Globus pallidus (tissue), 1 donor: ENCODE measurements at places on chromosomes 1 and 21.
A peak's percentile ranks its signal among the peaks of the same experiment; 100 is the strongest.

GRCh38 chr1:230327892-230328284 is 98.2 kb downstream of the PGBD5 start:
- no peak for DNase-seq

GRCh38 chr1:34049477-34049876 is 115.6 kb downstream of the CSMD2 start:
- DNase-seq = no peak

DNA sequence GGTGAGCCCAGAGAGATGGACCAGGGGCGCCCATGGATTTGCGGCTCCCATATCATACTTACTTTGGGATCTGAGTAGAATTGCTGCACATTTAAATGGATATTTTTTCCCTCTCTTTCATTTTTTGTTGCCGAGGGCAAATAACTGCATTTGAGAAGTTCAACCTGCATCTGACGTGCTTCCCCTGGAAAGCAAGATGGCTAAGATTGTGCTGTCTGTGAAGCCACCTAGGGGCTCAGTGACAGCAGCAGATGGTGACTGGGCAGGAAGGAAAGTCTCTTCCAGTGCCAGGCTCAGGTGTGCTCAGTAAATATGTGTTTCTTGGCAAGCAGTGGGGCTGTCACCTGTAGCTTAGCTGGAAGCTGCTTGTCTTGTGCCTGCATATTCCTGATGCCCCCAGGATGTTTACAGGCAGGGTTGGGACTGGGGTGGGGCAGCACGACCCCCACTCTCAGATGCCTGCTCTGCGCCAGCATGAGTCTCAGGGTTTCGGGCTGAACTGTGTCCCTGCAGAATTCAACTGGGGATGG is 59.8 kb upstream of the ETV3 start:
- DNase-seq = no peak

- DNase-seq = no peak
Observed at GRCh38 chr1:54794451-54795355, 6.4 kb downstream of the TTC22 start.

DNA sequence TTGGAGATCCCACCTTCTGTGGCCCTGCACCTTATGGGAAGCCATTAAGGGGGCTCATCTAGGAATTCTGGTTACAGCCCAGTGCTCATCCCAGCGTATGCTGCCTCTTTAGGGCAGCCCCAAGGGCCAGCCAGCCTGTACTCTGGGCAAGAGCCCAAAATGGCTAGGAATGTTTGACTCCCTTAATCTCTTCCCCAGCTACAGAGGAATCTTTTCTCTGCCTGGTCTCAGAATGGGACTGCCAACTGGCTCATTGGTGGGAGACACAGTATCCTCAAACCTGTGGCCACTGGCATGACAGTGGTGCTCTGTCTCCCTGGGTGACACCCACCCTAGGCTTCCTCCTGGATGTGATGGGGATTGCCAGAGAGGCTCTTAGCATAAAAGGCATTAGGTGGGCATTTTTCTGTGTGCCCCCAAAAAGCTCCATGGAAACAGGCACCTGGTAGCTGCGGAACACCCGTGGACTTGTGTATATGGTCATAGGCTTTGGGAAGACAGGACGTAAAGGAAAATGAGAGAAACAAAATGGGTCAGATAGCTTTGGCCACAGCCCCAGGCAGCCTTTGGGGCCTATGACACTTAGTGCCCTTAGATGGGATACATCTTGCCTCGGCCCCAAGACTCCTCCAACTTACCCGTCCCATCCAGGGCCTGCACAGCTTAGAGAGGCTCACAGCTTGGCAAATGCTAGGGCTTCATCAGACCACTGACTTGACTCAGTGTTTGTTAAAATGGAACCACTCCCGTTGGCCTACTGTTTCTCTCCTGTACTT is 6.9 kb downstream of the TMEM81 start:
- peak; percentile 50 for DNase-seq

DNA sequence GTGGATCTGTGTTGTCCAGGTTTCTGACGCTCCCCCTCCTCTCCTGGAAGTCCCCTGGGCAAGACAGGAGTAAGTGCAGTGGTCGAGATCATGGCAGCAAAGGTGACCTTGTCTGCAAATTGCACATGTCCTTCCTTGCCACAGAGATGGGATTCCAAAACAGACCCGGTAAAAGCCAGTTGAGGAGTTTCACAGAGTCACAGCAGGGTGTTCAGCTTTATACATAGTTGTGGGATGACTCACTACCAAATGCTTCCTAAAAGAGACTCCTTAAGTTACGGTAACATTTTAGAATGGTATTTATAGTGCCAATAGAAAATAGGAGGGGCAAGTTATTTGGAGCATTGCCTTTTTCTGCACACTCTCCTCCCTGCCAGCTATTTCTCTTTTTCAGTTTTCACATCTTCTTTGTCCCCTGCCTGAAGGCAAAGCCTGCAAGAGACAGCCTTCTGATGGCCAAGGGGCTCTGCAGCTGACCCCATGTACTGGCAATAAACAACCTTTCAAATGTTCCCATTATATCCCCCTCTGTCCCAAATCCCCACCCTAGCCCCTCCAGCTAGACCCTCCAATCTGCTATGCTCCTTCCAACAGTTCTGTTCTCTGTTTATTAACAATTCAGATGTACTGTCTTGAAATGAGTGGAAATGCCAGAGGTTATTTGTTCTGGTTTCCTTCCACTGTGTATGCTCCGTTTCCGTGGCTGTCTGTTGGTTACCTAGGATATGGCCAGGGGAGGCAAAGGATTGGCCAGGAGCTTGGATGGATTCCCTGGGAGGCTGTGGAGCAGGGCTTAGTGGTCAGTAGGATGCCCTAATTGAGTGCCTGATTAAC is 115.0 kb downstream of the TGFB2 start:
- DNase-seq = peak; percentile 54

- DNase-seq = no peak
Observed at GRCh38 chr1:76005765-76006164, 68.8 kb upstream of the ST6GALNAC3 start.

DNA sequence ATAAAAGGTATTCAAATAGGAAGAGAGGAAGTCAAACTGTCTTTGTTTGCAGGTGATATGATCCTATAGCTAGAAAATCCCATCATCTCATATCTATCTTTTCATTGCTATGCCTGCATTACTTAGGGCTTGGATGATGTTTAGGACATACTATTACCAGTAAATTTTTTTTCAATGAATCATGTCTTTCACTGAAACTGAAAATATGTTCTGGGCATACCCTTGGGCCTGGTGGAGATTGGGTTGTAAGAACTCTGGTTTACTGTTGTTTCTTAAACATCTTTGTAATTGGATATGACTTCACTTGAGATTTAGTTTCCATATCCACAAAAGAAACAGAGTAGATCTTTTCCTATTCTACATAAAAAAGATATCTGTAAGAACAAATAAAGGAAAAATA is 502.2 kb upstream of the PRMT6 start:
- no peak for DNase-seq

- DNase-seq = no peak
Observed at GRCh38 chr21:38619992-38620479, 121.8 kb upstream of the ERG start.
